Effector CD8-positive, alpha-beta T cell (primary cell): ENCODE measurements at places on chromosomes 12 and 14.

- DNase-seq = no peak
These were observed 12.1 kb downstream of the CRADD start for GRCh38 chr12:93689076-93689834.

DNA sequence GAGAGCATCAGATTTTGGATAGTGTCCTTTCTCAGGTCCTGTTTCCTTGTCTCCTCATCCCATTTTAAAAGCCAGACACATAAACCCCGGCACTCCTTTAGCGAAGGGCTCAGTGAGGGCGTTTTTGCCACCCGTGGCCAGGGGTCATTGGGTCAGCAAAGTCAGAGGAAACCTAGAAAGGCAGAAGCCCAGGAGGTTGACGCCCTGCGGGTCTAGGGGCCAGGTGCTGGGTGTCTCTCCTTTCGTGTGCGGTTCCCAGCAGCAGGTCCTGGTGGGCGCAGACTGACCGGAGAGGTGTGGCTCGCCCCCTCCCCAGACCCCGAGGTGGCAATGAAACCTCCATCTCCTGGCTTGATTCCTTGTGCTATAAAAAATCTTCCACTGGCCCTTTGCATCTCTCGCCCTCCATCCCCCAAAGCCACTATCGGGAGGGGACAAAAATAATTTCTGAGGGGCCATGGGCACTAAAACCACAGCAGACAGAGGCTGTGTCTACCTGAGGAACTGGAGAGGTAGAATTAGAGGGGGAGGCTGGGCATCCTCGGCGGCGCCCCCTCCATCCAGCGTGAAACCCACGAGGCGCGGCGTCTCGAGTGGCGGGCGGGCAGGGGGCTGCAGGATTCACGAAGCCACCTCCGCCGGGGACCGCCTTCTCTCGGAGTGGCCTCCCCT lies 858 bp upstream of the FRMD6 start:
- DNase-seq = no peak

DNA sequence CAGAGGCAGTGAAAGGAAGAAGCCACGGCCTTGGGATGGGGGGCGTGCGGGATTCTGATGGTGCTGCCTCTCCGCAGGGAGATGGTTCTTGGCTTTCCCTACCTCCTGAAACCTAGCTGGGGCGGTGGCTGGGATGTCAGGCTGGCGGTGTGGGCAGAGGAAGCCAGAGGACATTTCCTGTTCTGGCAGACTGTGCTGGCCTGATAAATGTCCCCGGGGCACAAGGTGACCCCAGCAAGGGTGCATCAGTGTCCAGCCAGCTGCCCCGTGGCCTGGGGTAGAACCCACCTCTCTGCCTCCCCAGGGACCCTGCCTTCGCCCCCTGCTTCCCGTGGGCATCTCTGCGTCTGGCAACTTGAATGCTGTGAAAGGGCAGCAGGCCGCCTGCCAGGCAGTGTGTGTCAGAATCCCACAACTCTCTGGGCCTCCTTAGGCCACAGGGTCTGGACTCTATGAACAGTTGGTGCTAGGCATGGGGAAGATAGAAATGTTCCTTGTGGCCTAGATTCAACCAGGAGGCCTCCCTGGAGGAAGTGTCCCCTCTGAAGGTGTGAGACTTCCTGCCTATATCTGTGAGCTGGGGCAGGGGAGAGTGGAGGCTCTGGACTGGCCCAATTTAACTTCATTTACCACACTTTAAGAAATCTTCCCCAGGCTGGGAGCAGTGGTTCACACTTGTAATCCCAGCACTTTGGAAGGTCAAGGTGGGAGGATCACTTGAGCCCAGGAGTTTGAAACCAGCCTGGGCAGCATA lies 4.9 kb downstream of the SH2B3 start:
- no peak for DNase-seq

GRCh38 chr12:127278351-127278750 lies 988.6 kb upstream of the TMEM132C start:
- no peak for DNase-seq

DNA sequence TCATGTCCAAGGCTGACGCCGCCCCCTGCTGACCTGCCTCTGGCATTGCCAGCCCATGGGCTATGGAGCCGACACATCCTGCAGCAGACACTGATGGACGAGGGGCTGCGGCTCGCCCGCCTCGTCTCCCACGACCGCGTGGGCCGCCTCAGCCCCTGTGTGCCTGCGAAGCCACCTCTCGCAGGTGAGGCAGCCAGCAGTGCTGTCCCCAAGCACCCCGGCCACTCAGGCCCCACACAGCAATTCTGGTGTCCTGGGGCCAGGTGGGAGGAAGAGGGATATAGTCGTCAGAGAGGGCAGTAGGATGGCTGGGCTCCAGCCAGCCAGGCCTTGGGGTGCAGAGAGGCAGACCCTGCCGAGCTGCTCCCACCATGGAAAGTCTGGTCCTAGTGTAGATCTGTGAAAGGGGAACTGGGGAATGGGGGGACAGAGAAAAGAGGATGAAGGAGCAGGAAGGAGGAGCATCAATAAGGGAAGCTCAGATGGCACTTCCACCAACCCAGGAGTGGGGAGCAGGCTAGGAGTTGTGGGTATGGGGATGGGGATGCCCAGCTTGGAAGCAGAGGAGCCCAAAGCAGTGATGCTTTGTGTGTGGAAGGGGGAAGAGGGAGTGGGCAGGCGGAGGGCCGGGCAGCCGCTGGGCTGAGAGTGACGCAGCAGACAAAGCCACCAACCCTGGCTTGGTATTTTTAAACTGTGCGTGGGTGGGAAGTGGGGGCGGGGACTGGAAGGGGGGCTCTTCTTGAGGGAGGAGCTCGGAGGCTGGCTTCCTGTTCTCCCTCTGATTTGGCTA lies 4.7 kb downstream of the NAB2 start:
- DNase-seq = peak; percentile 71
